ENCODE measurements at places on chromosomes 16 and 17. TPM values are rescaled to one million over a fixed set of nuclear protein-coding genes. Genes with fewer than 3 reads are reported as not detected.

- H3K36me3 ChIP-seq, result no peaks in the 10 kb centered on the region
- peak; percentile 56 for DNase-seq
- H3K4me3 ChIP-seq, result no peak overlapping the region
- peaks cover 17% of the 10 kb centered on the region for H3K4me1 ChIP-seq
- no peak overlapping the region for H3K27ac ChIP-seq
Measured at GRCh38 chr17:62899361-62899760, 66.7 kb upstream of the TANC2 start.

SAMD14 gene
- total RNA-seq, result 36.8 TPM

DNA sequence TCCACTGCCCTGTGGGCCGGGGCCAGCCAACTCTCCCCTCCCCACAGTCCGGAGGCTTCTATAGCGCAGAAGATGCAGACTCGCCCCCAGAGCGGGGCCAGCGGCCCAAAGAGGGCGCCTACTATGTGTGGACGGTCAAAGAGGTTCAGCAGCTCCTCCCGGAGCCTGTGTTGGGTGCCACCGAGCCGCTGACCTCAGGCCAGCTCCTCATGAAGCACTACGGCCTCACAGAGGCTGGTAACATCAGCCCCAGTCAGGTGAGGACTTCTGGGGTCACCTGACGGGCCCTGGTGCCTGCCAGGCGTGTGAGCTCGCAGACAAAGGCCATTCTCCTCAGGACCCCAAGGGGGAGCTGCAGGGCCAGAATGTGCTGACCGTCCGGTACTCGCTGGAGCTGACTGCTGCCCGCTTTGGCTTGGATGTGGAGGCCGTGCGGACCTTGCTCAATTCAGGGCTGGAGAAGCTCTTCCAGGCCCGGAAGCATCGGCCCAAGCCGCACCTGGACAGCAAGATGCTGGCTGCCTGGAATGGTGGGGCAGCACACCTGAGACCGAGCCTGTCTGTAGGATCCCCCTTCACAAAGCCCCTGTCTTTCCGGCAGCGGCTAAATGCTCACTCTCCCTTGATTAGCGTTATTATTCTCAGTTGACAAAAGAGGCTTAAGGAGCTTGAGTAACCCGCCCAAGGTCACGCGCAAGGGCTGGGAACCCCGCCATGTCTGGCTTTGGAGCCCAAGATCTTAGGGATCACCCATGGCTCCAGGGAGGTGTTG, 3.9 kb downstream of the SPATA20 start:
- no peaks in the 10 kb centered on the region for H3K27me3 ChIP-seq
- H3K36me3 ChIP-seq, result peaks cover 2% of the 10 kb centered on the region
- H3K4me1 ChIP-seq, result peaks cover 9% of the 10 kb centered on the region
- peak; percentile 92 for DNase-seq
- no peak overlapping the region for H3K4me3 ChIP-seq

GRCh38 chr16:55698946-55699345, 43.2 kb downstream of the SLC6A2 start:
- H3K4me3 ChIP-seq, result no peak overlapping the region
- no peaks in the 10 kb centered on the region for H3K4me1 ChIP-seq
- H3K36me3 ChIP-seq, result no peaks in the 10 kb centered on the region
- H3K27ac ChIP-seq, result no peak overlapping the region
- H3K27me3 ChIP-seq, result peaks cover 17% of the 10 kb centered on the region

- DNase-seq, result peak; percentile 38
- H3K27ac ChIP-seq, result no peak overlapping the region
- H3K4me1 ChIP-seq, result peaks cover 29% of the 10 kb centered on the region
- H3K27me3 ChIP-seq, result no peaks in the 10 kb centered on the region
Measured at GRCh38 chr17:15250135-15250860, 14.8 kb downstream of the PMP22 start.

- H3K27ac ChIP-seq, result no peak overlapping the region
- H3K36me3 ChIP-seq, result peaks cover 34% of the 10 kb centered on the region
- H3K4me1 ChIP-seq, result peaks cover 41% of the 10 kb centered on the region
Measured at GRCh38 chr17:73234736-73235135, 26.9 kb downstream of the CPSF4L start.

CHST4 gene
- total RNA-seq, result not detected

GRCh38 chr16:3150346-3151218, 15.8 kb downstream of the ZNF213 start:
- H3K27ac ChIP-seq, result peak overlapping the region; percentile 94
- peak; percentile 99 for DNase-seq
- H3K36me3 ChIP-seq, result no peaks in the 10 kb centered on the region
- H3K27me3 ChIP-seq, result no peaks in the 10 kb centered on the region
- peak overlapping the region; percentile 83 for H3K4me3 ChIP-seq
- peaks cover 27% of the 10 kb centered on the region for H3K4me1 ChIP-seq

DNA sequence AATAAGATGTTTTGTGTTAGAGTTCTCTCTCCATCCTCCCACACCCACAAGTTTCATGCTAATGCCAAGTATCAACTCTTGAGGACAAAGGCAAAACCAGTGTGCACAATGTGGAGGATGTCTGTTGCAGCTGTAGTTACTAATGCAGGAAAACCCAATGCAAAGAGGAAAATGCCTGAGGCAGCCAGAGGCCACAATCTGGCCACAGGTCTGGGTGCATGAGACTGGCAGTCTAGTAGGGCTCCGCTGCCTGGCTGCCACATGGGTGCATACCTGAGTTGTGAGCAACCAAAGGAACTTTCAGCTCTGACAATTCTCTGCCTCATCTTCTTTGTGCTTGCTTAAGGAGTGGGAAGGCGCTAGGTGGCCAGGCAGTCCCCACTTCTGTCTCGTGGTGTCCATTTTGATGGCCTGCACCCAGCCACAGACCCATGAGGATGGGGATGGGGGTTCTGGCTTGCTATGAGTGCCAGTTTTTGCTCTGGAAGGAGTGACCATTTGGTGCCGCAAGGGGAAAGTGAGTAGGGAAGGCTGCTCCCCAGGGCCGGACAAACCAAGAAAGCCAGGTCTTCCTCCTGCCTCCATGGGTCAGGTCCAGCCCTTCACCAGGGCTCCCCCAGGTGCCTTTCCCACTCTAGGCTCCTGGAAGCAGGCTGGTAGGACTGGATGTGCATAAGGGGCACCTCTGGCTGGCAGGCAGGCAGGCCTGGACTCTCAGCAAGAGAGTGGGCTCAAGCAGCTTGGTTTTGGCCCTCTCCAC, 4.2 kb upstream of the GFOD2 start:
- H3K27me3 ChIP-seq, result no peaks in the 10 kb centered on the region
- H3K4me3 ChIP-seq, result no peak overlapping the region

GRCh38 chr16:65704866-65705265, 583.0 kb upstream of the CDH11 start:
- no peaks in the 10 kb centered on the region for H3K36me3 ChIP-seq
- peaks cover 4% of the 10 kb centered on the region for H3K27me3 ChIP-seq
- no peak overlapping the region for H3K27ac ChIP-seq
- peaks cover 17% of the 10 kb centered on the region for H3K4me1 ChIP-seq
- no peak for DNase-seq

DNA sequence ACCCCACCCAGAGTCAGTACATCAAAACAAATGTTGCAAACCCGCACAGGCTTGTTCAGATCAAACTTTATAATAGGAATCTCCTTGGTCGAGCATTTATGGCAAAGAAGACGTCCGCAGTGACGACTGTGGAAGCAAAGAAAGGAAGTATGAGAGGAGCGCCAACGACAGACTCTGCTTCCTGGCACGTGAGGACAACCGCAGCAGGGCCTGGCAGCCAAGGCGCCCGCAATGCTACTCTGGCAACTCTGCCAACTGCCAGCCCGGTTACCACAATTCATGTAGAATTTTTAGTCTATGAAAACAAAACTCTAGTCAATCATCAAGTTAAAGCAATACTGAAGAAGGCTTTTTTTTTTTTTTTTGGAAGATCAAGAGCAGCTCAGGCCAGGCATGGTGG, 24.8 kb downstream of the CYB5D2 start:
- peaks cover 3% of the 10 kb centered on the region for H3K4me1 ChIP-seq
- peaks cover 62% of the 10 kb centered on the region for H3K36me3 ChIP-seq
- no peak overlapping the region for H3K27ac ChIP-seq
- no peaks in the 10 kb centered on the region for H3K27me3 ChIP-seq

DNA sequence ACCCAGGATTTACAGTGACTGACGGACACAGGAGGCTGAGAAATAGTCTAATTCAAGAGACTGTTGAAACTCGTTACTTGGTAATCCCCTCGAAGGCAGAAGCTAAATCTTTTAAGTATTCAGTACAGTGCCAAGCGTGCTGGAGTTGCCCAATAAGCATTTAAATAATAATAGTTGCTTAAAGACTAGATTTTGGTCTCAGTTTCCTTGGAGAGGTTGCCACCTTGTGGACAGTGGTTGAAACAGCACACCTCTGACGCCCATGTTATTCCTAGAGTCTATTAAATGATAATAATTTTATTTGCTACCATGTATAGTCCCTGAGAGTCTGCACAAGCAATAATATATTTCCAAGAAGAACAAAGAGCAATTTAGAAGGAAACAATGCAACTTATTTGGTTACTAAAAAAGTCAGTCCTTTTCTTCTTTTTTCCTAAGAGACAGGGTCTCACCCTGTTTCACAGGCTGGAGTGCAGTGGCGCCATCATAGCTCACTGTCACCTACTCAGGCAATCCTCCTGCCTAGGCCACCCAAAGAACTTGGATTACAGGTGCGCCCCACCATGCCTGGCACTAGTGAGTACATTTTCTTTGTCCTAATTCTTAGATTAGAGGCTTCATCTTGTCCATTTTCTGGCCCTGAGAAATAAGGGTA, 138.0 kb upstream of the NUDT7 start:
- no peak overlapping the region for H3K27ac ChIP-seq
- no peaks in the 10 kb centered on the region for H3K4me1 ChIP-seq
- H3K27me3 ChIP-seq, result peaks cover 8% of the 10 kb centered on the region
- no peak for DNase-seq
- no peaks in the 10 kb centered on the region for H3K36me3 ChIP-seq

NPIPA2 gene
- 9.0 TPM for total RNA-seq

CFAP97D1 gene
- not detected for total RNA-seq

NUP93 gene
- total RNA-seq, result 85.1 TPM

DNA sequence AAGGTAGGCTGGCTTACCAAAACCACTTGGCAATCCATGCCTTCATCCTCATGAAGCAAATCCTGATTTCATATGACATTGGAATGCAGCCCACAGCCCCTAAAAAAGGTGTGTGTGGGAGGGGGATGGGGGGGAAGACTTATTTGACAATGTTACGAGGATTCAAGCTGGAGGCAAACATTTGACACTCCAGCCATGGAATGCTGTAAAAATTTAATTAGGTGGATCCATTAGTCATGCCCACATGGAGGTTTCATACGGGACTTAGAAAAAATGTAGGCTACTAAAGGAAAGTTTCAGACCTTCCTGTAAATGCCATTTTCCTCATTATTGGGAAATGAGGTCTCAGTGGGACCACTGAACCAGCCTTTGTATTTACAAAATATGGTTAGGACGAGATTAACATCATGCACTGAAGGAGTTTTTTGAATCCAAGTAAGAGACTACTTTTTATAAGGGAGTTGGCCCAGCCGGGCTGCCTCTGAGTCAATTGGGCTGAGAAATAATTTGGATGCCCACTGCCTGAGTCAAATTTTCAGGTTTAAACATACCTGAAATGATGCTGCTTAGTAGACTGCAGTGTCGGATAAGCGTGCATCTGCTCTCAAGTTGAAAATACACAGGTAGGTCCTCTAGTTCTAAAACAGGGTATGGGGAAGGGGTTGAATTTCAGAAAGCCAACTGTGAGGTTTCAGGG, 44.6 kb upstream of the MAF start:
- no peaks in the 10 kb centered on the region for H3K27me3 ChIP-seq
- H3K4me1 ChIP-seq, result peaks cover 18% of the 10 kb centered on the region

GRCh38 chr17:2090804-2091534, 36.1 kb downstream of the HIC1 start:
- H3K4me1 ChIP-seq, result peaks cover 54% of the 10 kb centered on the region
- peak overlapping the region; percentile 54 for H3K27ac ChIP-seq
- H3K4me3 ChIP-seq, result no peak overlapping the region

- no peaks in the 10 kb centered on the region for H3K27me3 ChIP-seq
- H3K4me1 ChIP-seq, result no peaks in the 10 kb centered on the region
Measured at GRCh38 chr16:85042606-85043005, 15.0 kb downstream of the KIAA0513 start.

DNA sequence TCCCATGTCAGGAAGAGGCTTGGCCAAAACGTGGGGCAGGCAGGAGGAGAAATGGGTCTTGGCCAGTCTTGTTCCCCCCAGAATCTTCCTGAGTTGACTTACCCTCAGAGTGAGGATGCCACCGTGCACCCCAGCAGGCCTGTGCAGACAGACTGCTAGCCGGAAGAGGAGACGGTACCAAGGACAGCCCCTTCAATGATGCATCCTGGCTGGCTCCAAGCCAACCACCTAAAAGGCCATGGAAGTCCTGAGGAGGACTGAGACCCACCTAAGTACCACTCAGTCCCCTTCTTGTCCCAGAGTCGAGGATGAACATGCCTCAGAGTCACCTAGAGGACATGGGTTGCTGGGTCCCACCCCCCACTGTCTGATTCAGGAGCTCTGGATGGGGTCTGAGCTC, 46.7 kb upstream of the RCVRN start:
- H3K4me3 ChIP-seq, result no peak overlapping the region
- H3K27me3 ChIP-seq, result peaks cover 3% of the 10 kb centered on the region
- no peaks in the 10 kb centered on the region for H3K4me1 ChIP-seq
- no peaks in the 10 kb centered on the region for H3K36me3 ChIP-seq

DNA sequence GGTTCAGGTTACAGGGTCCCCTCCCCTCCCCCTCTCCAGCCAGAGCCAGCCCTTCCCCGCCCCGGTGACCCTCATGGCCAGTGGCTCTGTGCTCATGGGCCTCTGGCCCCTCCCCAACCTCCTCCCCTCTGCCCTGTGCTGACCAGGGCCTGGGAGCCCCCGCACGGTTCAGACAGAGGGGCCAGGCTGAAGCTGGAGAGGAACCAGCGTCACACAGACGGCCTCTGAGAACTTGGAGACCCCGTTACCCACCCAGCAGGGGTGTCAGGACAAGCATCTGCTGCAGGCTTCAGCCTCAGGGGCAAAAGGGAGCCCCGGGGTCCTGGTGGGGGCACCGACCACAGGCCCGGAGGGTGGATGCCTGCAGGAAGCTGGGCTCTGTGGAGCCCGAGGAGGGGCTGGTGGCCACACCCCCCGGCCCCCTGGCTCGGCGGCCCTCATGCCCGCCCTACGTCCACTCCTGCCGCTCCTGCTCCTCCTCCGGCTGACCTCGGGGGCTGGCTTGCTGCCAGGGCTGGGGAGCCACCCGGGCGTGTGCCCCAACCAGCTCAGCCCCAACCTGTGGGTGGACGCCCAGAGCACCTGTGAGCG, at the start of gene WFIKKN1:
Gene WFIKKN1 (plus strand): TSS at position 171 of the 591 bp plus-strand sequence. CDS start 269 bp downstream, at position 440.
- peak; percentile 86 for DNase-seq
- H3K4me3 ChIP-seq, result no peak within 1 kb of the TSS
- H3K4me1 ChIP-seq, result peaks cover 41% of the 10 kb centered on the region
- no peak within 1 kb of the TSS for H3K27ac ChIP-seq
- H3K27me3 ChIP-seq, result no peaks in the 10 kb centered on the region

- no peaks in the 10 kb centered on the region for H3K27me3 ChIP-seq
- peak overlapping the region; percentile 42 for H3K4me3 ChIP-seq
- no peak for DNase-seq
Measured at GRCh38 chr17:45370949-45371413, 54.2 kb upstream of the MAP3K14 start.

PDE6G gene
- 0.83 TPM for total RNA-seq

CACNG5 gene
- not detected for total RNA-seq

GRCh38 chr17:71157297-71157696, 963.5 kb upstream of the SOX9 start:
- no peaks in the 10 kb centered on the region for H3K4me1 ChIP-seq
- no peaks in the 10 kb centered on the region for H3K36me3 ChIP-seq
- no peak overlapping the region for H3K27ac ChIP-seq

PIP4K2B gene
- 70.2 TPM for total RNA-seq

- H3K4me3 ChIP-seq, result no peak overlapping the region
- no peak for DNase-seq
- peaks cover 18% of the 10 kb centered on the region for H3K36me3 ChIP-seq
- H3K27me3 ChIP-seq, result no peaks in the 10 kb centered on the region
- no peak overlapping the region for H3K27ac ChIP-seq
- H3K4me1 ChIP-seq, result peaks cover 21% of the 10 kb centered on the region
Measured at GRCh38 chr16:63466-63865, 9.0 kb downstream of the RHBDF1 start.

KRTAP1-1 gene
- total RNA-seq, result not detected
